Activated CD4-positive, alpha-beta T cell treated with anti-CD3 and anti-CD28 coated beads for 4 hours (primary cell): ENCODE measurements at places on chromosomes 6 and 20.

DNA sequence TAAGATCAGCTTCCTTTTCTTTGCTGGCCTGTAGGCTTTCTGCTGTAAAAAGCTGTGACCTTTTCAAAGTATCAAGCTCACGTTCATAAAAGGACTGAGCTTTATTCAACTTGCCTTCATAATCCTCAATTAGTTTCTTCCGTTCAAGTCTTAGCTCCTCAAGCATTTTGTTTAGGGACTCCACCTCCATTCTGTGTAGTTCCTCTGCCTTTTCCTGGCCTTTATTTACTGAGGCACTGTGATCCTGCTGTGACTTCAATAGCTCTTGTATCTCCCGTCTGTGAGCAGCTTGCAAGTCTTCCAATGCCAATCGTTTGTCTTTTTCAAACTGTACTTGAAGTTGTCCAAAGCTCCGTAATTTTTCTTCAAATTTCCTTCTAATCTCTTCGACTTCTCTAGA, 54.4 kb downstream of the FAM184A start:
- no peak for DNase-seq

DNA sequence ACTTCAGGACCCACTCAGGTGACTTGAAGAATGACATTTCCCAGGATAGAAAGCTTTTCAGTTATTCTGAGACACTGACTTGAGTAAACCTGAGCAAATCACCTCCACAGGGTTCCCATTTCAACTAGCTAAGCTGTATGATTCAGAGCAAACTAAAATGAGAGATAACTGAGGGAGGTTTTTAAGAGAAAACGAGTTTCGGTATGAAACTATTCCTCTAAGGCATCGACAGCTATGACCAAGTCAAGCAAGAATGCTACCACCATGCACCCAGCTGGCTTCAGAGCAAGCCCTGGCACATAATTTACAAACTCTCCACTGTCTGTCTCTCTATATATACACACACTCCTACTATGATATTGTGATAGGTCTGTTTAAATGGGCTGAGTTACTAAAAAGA, 75.4 kb downstream of the PERP start:
- DNase-seq = no peak

GRCh38 chr20:58709703-58710039, 17.1 kb downstream of the NPEPL1 start:
- DNase-seq = no peak

DNA sequence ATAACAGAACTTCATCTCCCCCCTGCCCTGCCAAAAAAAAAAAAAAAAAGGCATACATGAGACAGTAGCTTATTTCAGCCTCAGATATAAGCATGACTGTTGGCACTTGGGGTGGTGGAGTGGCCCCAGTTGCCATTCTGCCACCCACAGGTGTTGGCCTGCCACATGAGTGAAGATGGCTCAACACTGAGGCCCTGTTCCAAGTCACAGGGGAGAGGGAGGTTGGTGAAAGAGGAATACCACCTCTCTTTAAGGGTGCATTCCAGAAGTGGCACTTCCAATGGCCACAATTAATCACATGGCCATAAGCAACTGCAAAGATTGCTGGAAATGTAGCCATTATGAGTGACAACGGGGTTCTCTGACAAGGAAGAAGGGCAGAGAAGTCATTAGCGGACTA, 61.9 kb upstream of the JARID2 start:
- DNase-seq = peak; percentile 7

DNA sequence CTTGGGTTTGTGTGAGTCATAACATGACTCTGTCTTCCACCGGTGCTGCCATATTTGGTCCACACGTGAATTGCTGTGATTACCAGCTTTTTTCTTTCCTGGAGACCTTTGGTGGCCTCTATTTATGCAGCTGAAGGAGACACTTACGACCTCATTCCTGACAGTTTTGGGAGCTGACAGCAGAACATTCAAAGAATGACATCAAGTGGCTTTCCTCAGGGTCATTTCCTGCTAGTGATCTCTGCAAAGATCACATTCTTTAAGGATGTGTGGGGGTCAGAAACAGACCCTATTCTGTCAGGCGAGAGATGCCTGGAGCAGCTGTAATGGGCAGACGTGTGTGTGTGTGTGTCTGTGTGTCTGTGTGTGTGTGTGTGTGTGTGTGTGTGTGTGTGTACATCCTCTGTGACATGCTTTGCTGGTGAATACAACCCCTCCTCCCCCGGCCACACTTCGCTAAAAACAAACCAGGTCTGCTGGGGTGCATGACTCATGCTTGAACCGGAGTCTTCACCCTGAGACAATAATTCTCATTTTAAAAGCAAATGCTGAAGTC, 115.6 kb downstream of the TMEM170B start:
- DNase-seq = peak; percentile 25

DNA sequence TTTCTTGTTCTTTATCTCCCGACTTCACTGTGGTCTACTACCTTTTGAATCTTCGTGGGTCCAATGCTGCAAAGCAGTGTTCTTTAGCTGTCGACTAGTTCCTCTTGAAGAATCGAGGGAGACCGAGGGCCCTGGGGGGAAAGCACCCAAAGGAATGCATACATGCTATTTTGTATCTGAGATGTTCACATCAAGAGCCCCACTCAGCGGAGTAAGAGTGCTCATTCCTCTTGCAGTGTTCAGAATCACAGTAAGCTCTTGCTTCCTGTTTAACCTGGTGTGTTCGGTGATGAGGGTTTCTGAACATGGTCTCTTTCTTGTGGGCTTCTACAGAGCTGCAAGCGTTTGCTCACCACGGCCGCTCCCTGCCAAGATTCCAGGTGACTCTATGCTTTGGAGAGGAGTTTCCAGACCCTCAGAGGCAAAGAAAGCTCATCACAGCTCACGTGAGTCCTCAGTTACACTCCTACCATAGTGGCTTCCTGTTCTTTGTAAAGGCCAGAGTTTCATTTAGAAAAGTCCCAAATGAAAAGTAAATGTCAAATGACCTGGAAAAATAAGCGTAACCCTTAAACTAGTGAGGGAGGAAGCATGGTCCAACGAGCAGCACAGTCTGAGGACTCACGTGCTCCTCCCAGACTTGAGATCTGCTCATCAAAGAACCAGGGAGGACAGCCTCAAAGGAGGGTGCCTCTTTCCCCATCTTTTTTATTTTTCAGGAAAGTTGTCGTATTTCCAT, 13.3 kb downstream of the IRF4 start:
- peak; percentile 24 for DNase-seq

- no peak for DNase-seq
Measured at GRCh38 chr20:41119614-41120561, 17.5 kb upstream of the PLCG1 start.

- no peak for DNase-seq
Measured at GRCh38 chr20:31551163-31552081, 37.2 kb downstream of the HM13 start.

DNA sequence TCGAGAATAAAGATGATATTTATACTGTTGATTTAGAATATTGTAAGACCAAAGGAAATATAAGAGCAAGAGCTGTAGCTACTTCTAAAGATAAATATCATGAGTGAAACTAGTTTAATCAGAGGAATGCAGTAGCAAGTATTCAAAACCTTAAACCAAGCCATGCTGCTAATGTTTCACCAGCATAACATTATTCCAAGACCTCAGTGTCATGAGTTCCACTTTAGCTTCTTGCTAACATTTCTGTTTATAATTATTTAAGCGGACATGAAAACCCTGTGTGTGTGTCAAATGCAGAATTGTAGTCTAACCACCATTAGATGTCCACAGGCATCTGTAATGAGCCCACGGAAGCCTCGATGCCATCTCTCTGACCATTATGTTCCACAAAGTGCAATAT, 752.6 kb upstream of the MARCKS start:
- no peak for DNase-seq

DNA sequence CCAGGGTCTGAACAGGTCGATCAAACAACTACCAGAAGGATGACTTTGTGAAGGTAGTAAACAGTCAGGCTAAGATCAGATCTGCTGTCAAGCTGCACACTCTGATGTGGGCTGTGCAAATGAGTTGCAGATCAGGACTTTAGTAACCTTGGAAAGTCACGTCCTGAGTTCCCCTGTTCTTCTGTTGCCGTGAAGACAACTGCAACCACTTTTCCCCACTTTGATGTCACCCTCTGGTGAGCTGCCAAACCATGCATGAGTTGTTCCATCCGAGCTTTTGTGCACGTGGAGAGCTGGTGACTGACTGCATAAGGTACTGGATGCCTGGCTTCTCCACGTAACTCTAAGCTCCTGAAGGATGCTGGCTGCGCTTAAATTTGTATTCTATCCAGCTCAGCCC, 111.0 kb downstream of the CD83 start:
- peak; percentile 42 for DNase-seq

- peak; percentile 65 for DNase-seq
Measured at GRCh38 chr6:16319813-16320532, 81.6 kb downstream of the GMPR start.

DNA sequence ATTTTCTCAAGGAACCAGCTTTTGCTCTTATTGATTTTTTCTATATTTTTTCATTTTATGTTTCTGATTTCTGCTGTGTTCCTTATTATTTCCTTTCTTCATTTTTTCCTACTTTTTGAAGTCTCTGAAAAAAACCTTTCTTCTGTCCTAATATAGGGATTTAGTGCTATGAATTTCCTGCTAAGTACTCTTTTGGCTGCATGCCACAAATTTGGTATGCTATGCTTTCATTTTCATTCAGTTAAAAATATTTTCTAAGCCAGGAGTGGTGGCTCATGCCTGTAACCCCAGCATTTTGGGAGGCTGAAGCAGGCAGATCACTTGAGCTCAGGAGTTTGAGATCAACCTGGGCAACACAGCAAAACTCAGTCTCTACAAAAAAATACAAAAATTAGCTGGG, 30.6 kb downstream of the SIRPD start:
- no peak for DNase-seq

DNA sequence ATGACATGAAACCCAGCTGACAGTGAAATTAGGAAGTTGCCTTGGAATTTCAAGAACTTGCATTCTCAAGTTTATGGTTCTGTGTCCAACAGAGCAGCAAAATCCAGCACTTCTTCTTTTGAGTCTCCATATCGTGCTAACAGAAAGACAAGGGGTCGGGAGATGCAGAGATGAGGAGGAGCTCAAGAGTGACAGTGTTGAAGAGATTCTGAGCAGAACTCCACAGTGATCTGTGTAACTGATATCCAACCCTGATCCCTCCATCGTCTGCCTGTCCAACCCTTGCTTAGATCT, 21.2 kb upstream of the BTN1A1 start:
- DNase-seq = no peak

DNA sequence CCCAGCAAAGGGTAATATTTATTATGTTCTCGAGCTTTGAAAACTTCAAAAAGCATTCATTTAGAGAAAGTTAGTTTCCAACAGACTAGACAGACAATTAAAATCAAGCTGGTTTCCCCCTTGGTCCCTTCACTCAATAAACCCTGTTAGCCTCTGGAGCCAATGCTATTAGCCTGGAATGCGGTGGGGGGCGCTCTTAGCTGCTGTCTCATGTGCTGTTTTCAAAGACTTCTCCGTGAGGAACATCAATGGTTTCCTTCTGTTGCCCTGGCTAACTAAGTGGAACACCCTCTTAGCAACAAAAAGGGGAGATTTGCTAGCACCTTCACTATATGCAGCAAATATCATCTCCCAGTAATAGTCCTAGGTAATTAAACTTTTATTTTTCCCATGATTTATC, 86.4 kb downstream of the LY86 start:
- DNase-seq = no peak

- DNase-seq = no peak
Measured at GRCh38 chr6:52375780-52376556, 14.0 kb downstream of the PAQR8 start.

GRCh38 chr20:15857173-15857784, 716.0 kb downstream of the KIF16B start:
- DNase-seq = no peak

GRCh38 chr6:137589067-137589848, 95.1 kb upstream of the OLIG3 start:
- DNase-seq = peak; percentile 42

DNA sequence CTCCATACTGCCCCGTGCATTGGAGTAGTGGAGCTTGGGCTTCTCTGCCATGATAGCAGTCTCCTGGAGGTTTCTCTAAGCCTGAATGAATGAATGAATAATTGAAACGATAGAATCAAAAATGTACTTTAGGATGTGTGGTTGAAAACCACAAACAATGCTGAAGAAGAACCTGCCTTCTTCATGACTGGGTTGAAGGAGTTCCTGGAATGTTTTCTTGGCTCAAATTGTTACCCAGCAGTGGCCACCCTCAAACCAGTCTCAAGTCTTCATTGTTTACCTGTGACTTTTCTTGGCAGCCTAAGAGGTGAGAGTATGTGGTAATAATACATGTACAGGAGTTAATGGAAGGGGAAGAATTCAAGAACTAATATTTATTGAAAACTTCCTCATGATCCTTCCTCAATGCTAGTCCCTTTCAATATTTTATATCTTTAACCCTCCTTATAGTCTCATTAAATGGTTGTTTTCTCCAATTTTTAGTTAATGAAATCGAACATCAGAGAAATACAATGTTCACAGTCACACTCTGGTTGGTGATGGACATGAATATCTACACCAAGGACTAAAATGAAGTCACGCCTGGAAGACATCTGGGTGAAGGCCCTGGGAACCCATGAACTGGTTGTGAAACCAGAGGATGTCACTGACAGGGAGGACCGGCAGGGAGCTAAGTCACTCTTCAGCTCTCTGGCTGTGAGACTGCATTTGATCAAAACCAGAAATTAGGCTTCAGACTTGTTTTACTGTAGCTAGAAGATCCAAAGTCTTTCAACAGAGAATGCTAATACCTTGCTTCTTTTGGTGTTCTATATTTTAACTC, at the start of gene GSTA5:
Gene GSTA5 (minus strand): TSS at position 51 of the 823 bp plus-strand sequence.
- no peak for DNase-seq

DNA sequence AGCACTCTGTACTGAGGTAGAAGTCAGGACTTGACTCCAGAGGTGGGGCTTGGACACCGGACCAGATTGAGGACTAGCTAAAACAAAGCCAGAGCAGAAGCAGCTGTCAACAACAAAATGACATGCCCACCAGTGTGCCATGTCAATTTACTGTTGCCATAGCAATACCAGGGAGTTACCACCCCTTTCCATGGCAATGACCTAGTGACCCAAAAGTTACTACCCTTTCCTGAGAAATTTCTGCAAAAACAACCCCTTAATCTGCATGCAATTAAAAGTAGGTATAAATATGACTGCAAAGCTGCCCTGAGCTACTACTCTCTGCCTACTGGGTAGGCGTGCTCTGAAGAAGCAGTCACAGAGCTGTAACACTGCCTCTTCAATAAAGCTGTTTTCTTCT, 21.0 kb downstream of the MAP3K5 start:
- DNase-seq = no peak

GRCh38 chr6:170184316-170184715, 106.6 kb downstream of the DLL1 start:
- DNase-seq = no peak
